ENCODE measurements at places on chromosomes 1 and 21.

GRCh38 chr1:230170153-230170547 is 103.1 kb downstream of the GALNT2 start:
- DNase-seq = no peak

DNA sequence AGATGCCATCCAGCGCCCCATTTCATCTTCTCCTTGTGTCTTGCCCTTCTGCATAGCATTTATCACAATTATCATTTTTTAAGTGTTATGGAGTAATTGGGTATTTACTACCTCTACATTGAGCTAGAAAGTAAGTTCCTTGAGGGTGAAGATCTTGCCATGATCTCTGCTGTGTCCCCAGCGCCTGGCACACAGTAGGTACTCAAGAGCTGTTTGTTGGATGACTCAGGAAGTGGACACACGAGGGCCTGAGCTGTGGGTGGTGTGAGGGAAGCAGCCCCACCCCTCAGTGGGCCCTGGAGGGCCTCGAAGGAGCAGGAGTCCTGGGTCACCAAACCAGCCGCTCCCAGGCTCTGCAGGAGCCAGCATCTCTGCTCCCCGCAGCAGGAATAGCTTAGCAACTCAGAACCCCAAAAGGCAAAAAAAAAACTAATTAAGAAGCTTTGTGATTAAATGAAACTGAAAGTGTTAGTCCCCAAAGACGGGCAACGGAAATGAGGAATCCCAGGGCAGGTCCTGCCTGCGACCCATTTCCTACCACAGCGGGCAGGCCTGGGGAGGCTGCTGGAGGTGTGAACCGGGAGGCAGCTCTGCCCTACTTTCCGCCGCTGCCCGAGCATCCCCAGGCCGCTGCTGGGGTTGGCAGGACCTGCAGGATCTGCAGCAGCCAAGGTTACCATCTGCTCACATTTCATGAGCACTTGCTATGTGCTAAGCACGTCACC is 87.7 kb downstream of the LACTBL1 start:
- DNase-seq = no peak

- peak; percentile 12 for DNase-seq
Measured at GRCh38 chr1:229117664-229118300, 153.1 kb upstream of the RAB4A start.

- no peak for DNase-seq
Measured at GRCh38 chr1:204564835-204565234, 48.6 kb downstream of the MDM4 start.
